Fibroblast of lung (primary cell): ENCODE measurements at places on chromosomes 4 and X. TPM values are rescaled to one million over a fixed set of nuclear protein-coding genes. Genes with fewer than 3 reads are reported as not detected.

- H3K36me3 ChIP-seq: no peaks in the 10 kb centered on the region
- no peaks in the 10 kb centered on the region for H3K4me1 ChIP-seq
- H3K4me3 ChIP-seq: no peak overlapping the region
- no peaks in the 10 kb centered on the region for H3K27me3 ChIP-seq
- H3K27ac ChIP-seq: no peak overlapping the region
Observed at GRCh38 chr4:10354225-10354624, 103.0 kb downstream of the ZNF518B start.

- H3K36me3 ChIP-seq: no peaks in the 10 kb centered on the region
- H3K4me1 ChIP-seq: no peaks in the 10 kb centered on the region
- no peak for DNase-seq
- H3K27me3 ChIP-seq: no peaks in the 10 kb centered on the region
Observed at GRCh38 chr4:158128540-158128939, 44.3 kb downstream of the GASK1B start.

GRCh38 chr4:76960014-76960413, 10.5 kb downstream of the SEPTIN11 start:
- H3K4me1 ChIP-seq: peaks cover 20% of the 10 kb centered on the region
- H3K36me3 ChIP-seq: peaks cover 5% of the 10 kb centered on the region
- H3K27ac ChIP-seq: no peak overlapping the region
- no peak for DNase-seq

DNA sequence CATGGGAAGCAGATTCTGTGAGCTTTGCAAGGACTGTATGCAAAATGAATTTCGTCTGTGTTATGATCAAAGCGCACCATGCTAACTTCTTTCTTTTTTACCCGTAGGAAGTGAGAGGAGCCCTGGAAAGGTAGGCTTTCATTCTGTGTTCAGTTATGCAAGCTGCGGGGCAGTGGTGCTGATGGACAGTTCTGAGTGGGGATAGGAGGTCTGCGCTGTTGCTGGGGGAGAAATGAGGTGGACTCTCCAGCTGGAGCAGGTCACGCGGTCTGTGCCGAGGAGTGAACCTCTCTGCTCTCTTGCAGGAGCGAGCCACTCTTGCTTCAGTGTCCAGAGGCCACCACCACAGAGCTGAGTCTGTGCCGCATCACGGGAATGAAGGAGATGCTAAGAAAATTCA, 4.5 kb downstream of the TRIML1 start:
- no peak overlapping the region for H3K4me3 ChIP-seq
- H3K27ac ChIP-seq: no peak overlapping the region
- DNase-seq: no peak
- H3K4me1 ChIP-seq: no peaks in the 10 kb centered on the region

DNA sequence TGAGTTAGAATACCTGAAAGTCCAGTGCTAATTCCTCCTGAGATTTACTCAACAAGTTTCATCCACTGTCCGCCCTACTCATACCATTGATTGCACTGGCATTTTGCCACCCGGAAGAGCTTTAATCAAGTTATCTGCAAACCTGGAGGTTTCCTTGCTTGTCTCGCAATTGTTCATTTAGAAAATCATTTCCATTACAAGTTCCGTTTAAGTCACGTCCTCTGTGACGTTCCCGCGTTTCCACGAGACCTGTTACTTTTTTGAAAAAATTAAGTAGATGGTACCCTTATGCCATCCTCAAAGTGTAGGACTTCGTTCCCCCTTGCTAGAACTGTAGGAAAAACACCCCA, 761 bp upstream of the FRYL start:
- H3K4me3 ChIP-seq: peak overlapping the region; percentile 83
- no peaks in the 10 kb centered on the region for H3K27me3 ChIP-seq
- H3K36me3 ChIP-seq: no peaks in the 10 kb centered on the region
- peaks cover 3% of the 10 kb centered on the region for H3K4me1 ChIP-seq

DNA sequence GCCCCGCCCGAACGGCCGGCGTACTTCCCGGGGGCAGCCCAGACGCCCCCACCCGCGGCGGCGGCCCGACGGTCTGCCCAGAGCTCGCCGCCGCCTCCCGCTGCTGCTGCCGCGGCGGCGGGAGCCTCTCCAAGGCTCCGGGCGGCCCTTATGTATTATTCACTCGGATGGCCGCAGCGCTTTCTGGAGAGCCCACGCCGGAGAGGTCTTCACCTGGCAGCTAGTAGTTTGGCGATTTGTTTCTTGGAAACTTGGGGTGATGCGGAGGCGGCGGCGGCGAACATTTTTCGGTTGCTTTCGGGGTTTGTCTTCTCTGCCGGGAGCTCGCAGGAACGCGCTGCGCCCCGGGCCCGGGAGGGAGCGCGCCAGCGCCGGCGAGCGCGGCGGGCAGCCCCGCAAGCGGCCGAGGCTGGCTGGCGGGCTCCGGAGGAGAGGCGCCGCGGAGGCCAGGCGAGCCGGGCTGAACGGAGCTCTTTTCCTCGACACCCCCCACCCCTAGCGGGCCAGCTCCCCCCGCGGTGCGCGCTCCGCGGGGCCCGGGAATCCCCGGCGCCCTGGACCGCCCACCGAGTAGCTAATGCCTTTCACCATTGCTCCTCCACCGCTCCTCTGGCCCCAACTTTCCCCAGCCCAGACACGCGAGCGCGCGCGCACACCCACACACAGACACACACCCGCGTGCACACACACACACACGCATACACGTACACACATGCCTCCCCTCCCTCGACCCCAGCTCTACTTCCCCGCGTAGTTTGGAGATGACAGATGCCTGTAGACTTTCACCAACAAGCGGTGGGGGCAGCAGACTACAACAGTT, 113.5 kb downstream of the DHX15 start:
- H3K27ac ChIP-seq: no peak overlapping the region
- H3K4me1 ChIP-seq: peaks cover 5% of the 10 kb centered on the region
- H3K27me3 ChIP-seq: no peaks in the 10 kb centered on the region

DNA sequence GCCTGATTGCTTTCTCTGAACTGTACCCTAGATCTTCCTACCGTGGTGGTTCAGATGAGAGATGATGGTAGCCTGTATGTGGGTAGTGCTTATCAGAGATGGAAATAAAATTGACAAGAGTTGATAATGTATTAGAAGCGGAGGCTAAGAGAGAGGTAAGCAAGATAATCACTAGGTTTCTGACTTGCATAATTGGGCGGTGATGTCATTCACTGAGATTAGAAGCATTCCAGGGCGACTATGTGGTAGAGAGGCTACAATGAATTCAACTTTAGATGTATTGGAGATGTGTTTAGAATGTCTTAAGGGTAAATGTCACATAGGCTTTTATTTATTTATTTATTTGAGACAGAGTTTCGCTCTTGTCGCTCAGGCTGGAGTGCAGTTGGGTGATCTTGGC, 415 bp upstream of the TENM3 start:
- DNase-seq: peak; percentile 94
- no peak overlapping the region for H3K27ac ChIP-seq
- no peaks in the 10 kb centered on the region for H3K4me1 ChIP-seq
- H3K27me3 ChIP-seq: no peaks in the 10 kb centered on the region

DNA sequence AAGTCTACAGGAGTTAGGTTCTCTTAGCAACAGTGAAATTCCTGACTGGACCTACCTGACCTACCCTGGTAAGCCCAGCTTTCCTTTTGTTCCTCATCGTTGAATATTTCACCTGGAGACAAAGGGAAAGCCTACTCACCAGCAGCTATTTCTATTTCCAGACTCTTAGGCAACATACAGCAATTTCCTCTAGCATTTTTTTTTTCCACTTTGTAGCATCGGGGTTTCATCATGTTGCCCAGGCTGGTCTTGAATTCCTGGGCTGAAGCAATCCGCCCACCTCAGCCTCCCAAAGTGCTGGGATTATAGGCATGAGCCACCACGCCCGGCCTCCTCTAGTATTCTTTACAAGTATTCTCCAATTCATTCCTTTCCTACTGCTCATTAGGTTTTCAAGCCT, 6.8 kb upstream of the S100G start:
- DNase-seq: peak; percentile 63
- H3K27me3 ChIP-seq: no peaks in the 10 kb centered on the region
- H3K4me3 ChIP-seq: no peak overlapping the region
- H3K4me1 ChIP-seq: no peaks in the 10 kb centered on the region
- no peak overlapping the region for H3K27ac ChIP-seq
- no peaks in the 10 kb centered on the region for H3K36me3 ChIP-seq

GRCh38 chrX:40513835-40514234, 66.9 kb upstream of the ATP6AP2 start:
- DNase-seq: no peak
- H3K27me3 ChIP-seq: no peaks in the 10 kb centered on the region
- no peaks in the 10 kb centered on the region for H3K4me1 ChIP-seq
- no peak overlapping the region for H3K27ac ChIP-seq
- H3K36me3 ChIP-seq: no peaks in the 10 kb centered on the region

DNA sequence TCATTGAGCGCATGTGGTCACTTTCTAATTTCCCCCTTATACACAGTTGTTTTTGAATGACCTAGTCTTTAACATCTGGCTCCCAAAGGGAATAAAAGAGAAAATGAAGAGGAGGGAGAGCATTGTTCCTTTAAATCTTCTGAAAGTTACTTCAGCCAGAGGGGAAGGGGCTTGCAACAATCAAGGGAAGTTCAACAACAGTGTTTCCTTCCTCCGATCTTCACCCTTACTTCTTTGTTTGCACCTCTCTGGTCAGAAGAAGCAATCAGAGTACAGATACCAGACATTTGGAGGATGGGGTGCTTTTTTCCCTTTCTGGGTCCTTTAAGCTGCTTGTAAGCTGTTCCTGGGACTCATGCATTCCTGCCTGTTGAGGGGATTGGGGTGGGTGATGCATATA, 125.4 kb downstream of the TBC1D19 start:
- no peaks in the 10 kb centered on the region for H3K36me3 ChIP-seq
- H3K27me3 ChIP-seq: no peaks in the 10 kb centered on the region
- no peak for DNase-seq
- H3K4me1 ChIP-seq: no peaks in the 10 kb centered on the region
- no peak overlapping the region for H3K27ac ChIP-seq

DNA sequence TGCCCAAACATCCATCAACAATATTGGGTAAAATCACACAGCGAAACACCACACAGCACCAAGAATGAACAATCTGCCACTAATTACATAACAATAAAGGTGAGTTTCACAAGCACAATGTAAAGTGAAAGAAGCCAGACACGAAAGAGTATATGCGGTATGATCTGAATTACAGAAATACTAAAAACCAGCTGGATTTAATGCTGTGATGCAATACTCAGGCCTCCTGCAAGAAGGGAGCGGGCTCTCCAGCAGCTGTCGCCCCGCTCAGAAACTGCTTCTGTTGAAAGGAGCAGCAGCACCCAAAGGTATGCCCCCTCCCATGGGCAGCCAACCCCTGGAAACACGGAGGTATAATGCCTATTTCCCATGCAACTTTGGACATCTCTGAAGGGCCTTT, 77.0 kb downstream of the PAPSS1 start:
- no peaks in the 10 kb centered on the region for H3K27me3 ChIP-seq
- H3K4me3 ChIP-seq: no peak overlapping the region
- H3K27ac ChIP-seq: no peak overlapping the region
- DNase-seq: no peak
- no peaks in the 10 kb centered on the region for H3K4me1 ChIP-seq

GRCh38 chr4:41561244-41561643, 23.3 kb downstream of the LIMCH1 start:
- no peak overlapping the region for H3K27ac ChIP-seq
- no peak overlapping the region for H3K4me3 ChIP-seq
- no peaks in the 10 kb centered on the region for H3K4me1 ChIP-seq

DNA sequence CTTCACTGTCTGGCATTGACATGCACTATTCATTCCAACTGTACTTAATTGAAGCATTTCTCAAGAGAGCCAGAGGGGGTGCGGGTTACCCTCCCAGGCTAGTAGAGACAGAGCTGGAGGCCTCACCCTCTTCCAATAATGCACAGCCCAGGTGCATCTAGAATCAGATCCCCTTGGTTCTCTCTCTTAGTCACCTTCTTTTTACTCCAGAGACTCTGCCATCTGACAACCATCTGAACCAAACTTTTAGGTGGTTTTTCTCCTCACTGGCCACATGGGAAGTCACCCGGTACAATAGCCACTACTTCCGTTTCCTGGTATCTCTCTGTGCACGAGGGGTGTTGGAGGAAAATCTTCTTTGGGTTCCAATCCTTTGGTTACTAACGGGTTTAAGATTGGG, 81.3 kb downstream of the SLC2A9 start:
- no peak overlapping the region for H3K27ac ChIP-seq
- no peak overlapping the region for H3K4me3 ChIP-seq

DNA sequence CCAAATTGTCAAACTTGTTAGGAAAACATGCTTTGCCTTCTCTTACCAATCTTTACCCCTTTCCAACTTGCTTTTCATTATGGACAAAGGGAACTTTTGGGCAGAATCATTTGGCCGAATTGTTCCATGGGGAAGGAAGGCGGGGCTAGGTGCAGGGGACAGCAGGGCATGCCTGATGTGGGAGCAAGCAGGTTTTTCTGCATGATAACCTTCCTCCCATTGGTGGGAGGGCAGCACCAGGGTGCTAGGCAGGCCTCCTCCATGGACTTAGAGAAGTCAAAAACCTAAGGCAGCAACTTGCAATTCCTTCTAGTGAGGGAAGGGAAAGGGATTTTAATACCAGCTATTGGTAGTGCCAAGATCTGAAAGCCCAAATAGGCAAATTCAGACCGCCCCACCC, 260.5 kb downstream of the MAPK10 start:
- no peak for DNase-seq
- H3K4me3 ChIP-seq: no peak overlapping the region
- H3K27me3 ChIP-seq: no peaks in the 10 kb centered on the region
- H3K27ac ChIP-seq: no peak overlapping the region

DNA sequence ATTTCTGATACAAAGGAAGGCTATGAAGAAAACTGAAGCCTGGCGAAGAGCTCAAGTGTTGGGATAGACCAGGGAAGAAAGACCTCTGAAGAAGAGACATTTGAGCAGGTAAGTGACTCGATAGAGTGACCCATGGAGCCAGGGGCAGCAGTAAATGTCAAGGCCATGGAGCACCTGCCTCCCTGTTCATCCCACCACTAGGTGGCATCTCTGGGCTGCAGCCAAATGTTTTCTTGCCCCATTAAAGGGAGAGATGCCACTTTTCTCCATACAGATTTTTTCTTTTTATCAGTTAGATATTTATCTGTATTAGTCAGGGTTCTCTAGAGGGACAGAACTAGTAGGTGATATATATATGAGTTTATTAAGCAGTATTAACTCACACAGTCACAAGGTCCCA, 4.9 kb upstream of the ZNF81 start:
- no peaks in the 10 kb centered on the region for H3K36me3 ChIP-seq
- no peaks in the 10 kb centered on the region for H3K27me3 ChIP-seq
- no peak overlapping the region for H3K4me3 ChIP-seq
- DNase-seq: peak; percentile 12

GRCh38 chrX:5117816-5118215, 1110.9 kb downstream of the NLGN4X start:
- H3K27ac ChIP-seq: no peak overlapping the region
- H3K36me3 ChIP-seq: no peaks in the 10 kb centered on the region
- H3K27me3 ChIP-seq: no peaks in the 10 kb centered on the region
- DNase-seq: no peak

GRCh38 chrX:47880927-47881326, 44.2 kb downstream of the ZNF81 start:
- no peaks in the 10 kb centered on the region for H3K4me1 ChIP-seq
- H3K36me3 ChIP-seq: no peaks in the 10 kb centered on the region
- DNase-seq: no peak
- no peak overlapping the region for H3K4me3 ChIP-seq
- no peak overlapping the region for H3K27ac ChIP-seq
- H3K27me3 ChIP-seq: no peaks in the 10 kb centered on the region

GRCh38 chrX:107825698-107826237, at the start of gene MID2:
MID2 (plus strand) TSS chrX:107825866; CDS start chrX:107826427, 561 bp downstream.
- H3K4me1 ChIP-seq: no peaks in the 10 kb centered on the region
- no peaks in the 10 kb centered on the region for H3K27me3 ChIP-seq
- peak within 1 kb of the TSS; percentile 51 for H3K27ac ChIP-seq

CABS1 gene
- total RNA-seq: not detected in 2 replicates

KCND1 gene
- total RNA-seq: 0.77 and 1.3 TPM in 2 replicates

USP38 gene
- total RNA-seq: 13.1 and 15.7 TPM in 2 replicates

BCORL1 gene
- 1.3 and 2.8 TPM in 2 replicates for total RNA-seq

PPARGC1A gene
- 4.4 and 6.9 TPM in 2 replicates for total RNA-seq

HTN3 gene
- total RNA-seq: not detected in 2 replicates

ETDA gene
- total RNA-seq: not detected in 2 replicates

ZMYM3 gene
- total RNA-seq: 9.2 and 16.8 TPM in 2 replicates
